ENCODE measurements at places on chromosomes 2 and 18. TPM values are rescaled to one million over a fixed set of nuclear protein-coding genes. Genes with fewer than 3 reads are reported as not detected.

Gene EN1
- 2.9 TPM for total RNA-seq

Gene KCNG2
- total RNA-seq: 0.13 TPM

Gene FIGN
- 3.7 TPM for total RNA-seq

Gene SCYGR4
- total RNA-seq: not detected

Gene BCL11A
- 0.13 TPM for total RNA-seq

Gene HOXD1
- not detected for total RNA-seq

Gene COBLL1
- 4.0 TPM for total RNA-seq

Gene OR6B2
- not detected for total RNA-seq

DNA sequence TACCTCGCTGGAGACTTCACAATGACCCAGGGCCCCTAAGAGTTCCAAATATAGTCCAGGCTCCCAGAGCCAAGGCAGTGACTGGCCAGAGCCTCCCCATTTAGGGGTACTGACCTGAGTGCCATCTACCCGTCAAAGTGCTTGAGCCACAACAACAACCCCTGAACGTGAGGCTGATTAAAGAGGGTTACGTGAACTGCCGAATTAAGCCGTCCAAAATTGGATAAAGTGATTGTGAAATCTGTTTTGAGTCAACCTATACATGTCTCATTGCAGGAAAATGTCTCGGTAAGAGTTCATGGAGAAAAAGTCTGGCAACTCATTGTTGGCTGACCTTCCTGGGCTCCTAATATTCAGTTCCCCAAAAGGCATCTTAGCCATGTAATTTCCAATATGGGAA lies 116.3 kb downstream of the TTC32 start:
- no peak for DNase-seq

GRCh38 chr2:57218206-57218605 lies 828.4 kb upstream of the VRK2 start:
- no peak for DNase-seq

- DNase-seq: no peak
These were observed 396.7 kb upstream of the RGPD4 start for GRCh38 chr2:107430006-107430405.

DNA sequence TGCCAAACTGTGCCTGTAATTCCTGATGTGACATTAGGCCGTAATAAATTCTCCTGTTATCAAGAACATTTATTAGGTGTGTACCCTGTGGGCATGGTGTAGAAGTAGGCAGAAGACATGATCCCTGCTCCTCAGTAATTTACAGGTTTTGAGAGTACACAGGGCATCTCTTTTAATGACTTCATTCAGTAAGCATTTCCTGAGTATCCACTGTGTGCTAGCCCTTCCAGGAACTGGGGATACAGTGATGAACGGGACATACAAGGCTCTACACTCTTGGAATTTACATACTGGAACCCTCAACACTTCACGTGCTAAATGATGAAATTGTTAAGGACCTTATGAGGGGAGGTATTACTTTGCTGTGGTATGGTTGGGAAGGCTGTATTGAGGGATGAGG lies 30.2 kb downstream of the DIS3L2 start:
- no peak for DNase-seq

DNA sequence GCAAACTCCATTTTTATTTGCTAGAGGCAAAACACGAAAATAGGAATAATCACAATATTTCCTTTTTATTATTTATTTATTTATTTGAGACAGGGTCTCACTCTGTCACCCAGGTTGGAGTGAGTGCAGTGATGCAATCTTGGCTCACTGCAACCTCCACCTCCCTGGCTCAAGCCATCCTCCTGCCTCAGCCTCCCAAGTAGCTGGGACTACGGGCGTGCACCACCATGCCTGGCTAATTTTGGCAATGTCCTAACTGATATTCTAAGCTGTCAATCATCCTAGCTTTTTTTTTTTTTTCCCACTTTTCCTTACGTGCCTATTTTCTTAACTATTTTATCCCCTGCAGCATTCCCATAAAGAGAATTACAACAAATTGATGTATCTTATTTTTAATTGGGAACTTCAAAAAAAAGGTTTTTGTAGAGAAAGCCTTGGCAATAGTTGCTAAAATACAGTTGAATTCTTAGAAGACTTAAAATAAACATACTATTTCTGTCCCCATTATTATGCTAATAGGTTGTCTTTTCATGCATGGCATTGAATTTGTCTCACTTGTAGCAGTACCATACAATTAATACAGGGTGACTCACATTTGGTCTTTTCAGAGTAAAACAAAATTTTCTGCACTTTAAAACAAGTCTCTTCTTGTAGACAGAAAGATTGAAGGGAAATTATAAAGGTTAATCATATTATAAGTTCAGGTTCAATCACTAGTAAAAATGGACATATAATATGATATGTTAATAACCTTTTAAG lies 153.5 kb downstream of the SLC39A10 start:
- no peak for DNase-seq

DNA sequence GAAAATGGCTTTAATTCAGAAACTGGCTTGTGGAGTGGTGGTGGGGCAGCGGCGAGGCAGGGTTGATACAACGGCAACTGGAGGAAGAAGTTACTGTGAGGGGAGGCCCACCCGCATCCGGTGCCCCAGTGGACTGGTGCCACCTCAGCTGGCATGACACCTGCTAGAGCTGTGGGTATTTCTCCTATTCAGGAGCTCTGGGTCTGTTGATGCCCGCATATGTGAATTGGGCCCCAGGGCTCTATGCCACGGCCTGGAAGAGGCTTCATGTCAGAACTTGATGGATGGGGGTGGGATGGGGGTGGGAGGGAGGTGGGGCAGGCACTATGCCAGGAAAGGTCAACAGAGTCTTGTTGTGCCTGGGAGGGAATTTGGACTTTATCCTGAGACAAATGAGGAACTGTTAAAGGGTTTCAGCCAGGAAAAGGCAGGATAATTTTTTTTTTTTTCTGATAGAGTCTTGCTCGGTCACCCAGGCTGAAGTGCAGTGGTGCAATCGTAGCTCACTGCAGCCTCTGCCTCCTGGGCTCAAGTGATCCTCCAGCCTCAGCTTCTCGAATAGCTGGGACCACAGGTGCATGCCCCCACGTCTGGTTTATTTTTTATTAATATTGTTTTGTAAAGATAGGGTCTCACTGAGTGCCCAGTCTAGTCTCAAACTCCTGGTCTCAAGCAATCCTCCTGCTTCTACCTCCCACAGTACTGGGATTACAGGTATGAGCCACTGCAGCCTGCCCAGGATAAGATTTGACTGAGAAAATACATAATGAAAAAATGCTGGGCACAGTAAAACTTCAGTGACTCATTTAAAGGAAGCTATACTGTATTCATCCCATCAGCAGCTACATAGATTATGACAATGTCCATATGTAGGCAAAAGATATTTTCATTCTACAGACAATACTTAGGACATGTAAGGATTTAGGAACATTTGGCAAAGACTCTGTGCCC lies 52.6 kb downstream of the SH2D6 start:
- no peak for DNase-seq

DNA sequence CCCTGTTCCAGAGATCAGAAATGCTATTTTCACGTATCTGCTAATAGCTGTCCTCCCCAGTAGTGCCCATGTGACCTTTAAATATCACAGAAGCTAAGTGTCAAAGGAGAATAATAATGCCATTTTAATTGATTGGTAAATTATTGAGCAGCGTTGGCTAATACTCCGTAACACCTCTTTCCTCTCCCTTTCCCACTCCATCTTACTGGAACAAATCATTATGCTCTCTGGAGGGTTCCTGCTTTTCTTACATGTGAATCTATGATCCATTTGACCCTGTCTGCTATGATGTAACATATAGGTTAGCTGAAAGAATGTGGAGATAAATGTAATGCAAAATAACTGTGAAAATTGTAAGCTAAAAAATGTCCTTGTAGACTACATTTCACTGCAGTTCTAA lies 383.6 kb upstream of the GYPC start:
- DNase-seq: no peak

DNA sequence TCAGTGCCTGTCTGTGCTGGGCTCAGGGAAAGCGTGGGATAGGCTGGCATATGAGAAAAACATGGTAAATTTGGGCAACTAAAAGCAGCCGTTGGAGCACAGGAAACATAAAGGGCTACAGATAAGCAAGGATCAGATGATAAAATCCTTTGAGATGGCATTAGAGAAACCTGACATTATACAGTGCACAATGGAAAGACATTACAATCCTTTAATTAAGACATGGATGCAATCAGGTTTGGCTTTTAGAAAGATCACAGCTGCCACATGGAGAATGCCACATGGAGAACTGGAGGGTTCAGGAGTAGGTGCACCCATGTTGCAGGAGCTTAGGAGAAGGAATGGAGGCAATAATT lies 117.3 kb downstream of the CDC42EP3 start:
- DNase-seq: no peak

GRCh38 chr18:76416911-76417310 lies 78.1 kb downstream of the ZNF516 start:
- no peak for DNase-seq

- no peak for DNase-seq
These were observed 36.6 kb downstream of the ARL6IP6 start for GRCh38 chr2:152755029-152755428.

DNA sequence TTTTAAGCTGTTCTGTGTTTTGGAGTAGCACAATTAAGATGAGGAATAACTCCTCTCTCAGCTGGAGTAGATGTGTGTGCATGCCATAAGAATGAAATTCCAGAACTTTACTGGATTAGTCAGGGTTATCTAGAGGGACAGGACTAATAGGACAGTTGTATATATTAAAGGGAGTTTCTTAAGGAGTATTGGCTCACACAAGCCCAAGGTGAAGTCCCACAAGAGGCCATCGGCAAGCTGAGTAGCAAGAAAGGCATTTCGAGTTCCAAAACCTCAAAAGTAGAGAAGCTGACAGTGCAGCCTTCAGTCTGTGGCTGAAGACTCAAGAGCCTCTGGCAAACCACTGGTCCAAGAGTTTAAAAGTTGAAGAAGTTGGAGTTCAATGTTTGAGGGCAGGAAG lies 113.7 kb downstream of the RIT2 start:
- DNase-seq: no peak

DNA sequence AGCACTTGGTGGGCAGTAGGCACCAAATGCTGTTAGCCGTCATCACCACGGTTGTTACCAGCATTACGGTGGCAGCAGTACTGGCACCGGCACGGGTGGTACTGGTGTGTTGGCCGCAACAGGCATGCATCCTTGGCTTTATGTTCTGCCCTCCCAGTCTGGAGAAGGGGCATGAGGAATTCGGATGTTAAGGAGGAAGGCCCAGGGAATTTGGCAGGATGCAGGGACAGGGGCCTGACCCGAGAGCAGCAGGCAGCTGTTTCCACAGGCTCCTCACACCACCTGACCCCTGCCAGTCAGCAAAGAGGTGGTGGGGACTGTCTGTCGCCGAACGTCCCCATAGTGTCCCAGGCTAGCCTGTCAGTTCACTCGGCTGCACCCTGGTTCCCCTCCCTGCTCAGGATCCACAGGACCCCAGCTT lies 79.0 kb downstream of the EDAR start:
- no peak for DNase-seq

- DNase-seq: peak; percentile 51
These were observed 785 bp downstream of the ZNF892 start for GRCh38 chr2:95208106-95208505.

GRCh38 chr2:229313591-229313990 lies 42.5 kb upstream of the PID1 start:
- DNase-seq: peak; percentile 77

DNA sequence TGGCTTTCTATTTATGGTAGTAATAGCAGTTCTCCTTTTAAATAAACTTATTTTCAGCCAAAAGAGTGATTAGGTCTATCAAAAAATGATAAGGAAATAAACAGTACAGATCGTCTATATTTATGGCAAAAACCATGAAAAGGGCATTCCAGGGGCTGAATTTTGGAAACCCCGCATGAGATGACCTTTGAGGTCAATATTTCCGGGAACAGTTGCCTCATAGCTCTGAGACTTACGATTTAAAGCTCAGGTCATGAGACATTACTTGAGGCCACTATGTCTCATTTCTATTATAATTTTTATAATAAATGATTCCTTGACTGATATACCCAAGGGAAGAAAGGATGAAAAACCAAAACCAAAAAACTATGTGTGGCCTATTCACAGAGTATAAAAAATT lies 101.1 kb downstream of the LDLRAD4 start:
- DNase-seq: no peak

- no peak for DNase-seq
These were observed 19.4 kb downstream of the MGAT4A start for GRCh38 chr2:98711506-98711905.

GRCh38 chr2:179251870-179252269 lies 12.8 kb downstream of the SESTD1 start:
- DNase-seq: peak; percentile 19

DNA sequence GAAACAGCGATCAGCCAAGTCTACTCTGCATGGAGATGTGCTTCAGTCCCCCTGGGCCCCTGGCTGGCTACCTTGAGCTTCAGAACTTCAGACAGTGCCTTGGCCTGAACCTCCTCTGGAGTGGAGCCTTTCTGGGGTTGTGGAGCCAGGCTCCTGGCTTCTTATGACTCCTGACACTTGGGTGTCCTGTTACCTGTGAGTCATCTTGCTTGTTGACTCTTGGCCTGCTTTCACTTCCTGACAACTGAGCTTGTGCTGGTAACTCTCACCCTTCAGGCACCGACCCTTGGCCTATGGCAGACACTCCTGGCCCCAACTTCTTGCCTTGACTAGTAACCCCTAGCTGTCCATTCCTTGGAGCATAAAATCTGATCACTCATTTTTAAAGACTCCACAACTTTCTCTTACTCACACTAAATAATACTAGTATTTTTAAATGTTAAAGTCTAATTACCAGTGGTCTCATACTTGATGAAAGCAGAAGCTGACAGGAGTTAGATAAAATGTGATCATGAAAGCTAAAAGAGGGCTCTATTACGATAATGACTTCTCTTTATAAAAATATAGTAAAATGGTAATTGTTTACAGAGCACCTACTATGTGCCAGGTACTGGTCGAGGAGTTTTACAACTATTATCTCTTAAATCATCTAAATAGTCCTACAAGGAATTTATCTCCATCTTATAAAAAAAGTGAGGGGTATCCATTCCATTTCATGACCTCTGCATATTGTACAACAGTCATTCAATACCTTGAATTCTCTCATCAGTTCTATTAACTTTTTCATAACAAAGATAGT lies 46.3 kb upstream of the VIT start:
- DNase-seq: peak; percentile 92

DNA sequence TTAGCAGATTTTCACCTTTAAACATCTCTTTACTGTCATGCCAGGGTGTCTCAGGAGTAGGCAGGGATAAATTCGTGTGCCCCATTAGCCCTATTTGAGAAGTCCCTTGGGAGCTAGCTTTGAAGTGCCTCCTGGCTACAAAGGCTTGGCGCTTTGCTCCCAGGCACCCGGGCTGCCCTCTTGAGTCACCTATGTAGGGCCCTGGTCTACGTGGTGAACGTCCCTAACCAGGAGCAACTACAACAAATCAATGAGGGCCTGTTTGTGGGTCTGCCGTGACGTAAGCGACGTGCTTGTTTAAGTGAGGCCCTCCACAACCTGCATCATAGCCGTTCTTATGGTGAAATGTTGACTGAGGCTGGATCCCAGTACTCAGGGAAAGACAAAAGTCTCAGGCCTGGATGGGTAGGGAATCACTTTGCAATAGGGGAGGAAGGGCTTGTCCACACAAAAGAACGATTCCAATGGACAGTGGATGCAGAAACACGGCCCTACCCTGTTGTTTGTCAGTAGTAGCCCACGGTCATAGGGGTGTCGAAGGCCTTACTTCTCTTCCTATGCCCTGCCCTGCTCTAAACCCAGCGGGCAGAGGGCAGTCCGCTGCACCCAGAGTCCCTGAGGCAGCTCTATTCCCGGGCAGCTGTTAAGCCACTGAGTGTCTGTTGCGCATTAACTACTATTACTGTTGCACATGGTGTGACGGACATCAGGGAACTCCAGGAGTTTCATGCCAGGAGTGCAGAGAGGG lies 93.9 kb downstream of the INHBB start:
- DNase-seq: no peak

Data from LHCN-M2 (cell line).